Stimulated activated CD4-positive, alpha-beta T cell treated with anti-CD3 and anti-CD28 coated beads, Interleukin-12 subunit alpha, Interleukin-12 subunit beta, amount 100 ng/mL, for 24 hours (primary cell): ENCODE measurements at places on chromosomes 11 and 22.

DNA sequence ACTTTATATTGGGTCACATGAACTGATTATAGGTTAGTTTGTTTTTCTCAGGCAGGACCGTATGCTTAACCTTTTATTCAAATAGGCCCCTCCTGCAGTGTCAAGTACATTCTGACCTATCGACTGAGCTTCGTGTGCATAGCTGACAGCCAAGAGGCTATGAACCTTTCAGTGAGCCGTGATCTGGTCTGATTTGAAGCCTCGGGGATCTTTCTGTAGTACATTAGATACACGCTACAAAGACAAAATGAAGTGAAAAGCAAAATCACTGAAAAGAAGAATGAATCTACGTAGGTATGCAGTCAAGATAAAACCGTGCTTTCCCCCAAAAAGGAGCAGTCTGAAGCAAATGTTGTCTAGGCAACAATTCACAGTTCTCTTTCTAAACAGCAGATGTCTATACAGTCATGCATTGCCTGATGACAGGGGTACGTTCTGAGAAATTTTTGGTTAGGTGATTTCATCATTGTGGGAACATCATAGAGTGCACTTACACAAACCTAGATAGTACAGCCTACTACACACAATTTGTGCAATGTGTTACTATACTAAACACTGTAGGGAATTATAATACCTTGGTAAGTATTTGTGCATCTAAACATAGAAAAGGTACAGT, 18.1 kb downstream of the JHY start:
- no peak for DNase-seq

DNA sequence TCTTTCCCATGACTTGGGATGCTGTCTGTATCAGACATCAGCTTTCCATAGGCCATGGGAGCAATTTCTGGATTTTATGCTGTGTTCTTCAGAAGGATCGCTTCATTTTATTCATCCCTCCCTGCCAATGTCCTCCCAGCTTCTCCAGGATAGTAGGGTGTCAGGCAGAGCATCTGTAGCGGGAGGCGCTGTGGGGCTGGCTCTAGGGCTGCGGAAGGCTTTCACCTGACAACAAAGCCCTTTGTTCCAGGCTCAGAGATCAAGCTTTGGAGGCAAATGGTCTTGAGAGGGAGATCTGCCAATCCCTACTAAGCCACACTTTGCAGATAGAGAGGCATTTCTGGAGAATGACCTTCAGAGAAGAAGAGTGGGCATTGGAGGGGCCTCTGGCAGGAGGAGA, 29.5 kb upstream of the FTH1 start:
- DNase-seq: no peak

- no peak for DNase-seq
Observed at GRCh38 chr11:61552108-61552635, 28.7 kb downstream of the SYT7 start.

DNA sequence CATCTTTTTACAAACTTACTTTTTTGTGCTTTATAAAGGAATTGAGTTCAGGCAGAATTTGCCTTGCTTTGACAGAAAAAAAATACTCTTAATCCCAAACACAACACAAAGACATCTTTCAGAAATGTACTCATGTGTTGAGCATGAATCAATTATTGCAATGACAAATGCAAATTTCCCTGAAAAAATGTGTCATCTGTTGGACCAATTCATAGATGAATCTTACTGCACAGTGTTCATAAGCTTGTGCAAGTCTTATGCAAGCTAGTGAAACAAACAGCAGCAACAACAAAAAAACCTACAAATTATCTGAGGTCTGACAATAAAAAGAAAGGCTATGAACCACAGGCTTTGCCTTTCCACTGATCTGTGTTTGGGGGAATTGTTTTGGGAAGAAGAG, 42.3 kb upstream of the HTATIP2 start:
- DNase-seq: no peak

DNA sequence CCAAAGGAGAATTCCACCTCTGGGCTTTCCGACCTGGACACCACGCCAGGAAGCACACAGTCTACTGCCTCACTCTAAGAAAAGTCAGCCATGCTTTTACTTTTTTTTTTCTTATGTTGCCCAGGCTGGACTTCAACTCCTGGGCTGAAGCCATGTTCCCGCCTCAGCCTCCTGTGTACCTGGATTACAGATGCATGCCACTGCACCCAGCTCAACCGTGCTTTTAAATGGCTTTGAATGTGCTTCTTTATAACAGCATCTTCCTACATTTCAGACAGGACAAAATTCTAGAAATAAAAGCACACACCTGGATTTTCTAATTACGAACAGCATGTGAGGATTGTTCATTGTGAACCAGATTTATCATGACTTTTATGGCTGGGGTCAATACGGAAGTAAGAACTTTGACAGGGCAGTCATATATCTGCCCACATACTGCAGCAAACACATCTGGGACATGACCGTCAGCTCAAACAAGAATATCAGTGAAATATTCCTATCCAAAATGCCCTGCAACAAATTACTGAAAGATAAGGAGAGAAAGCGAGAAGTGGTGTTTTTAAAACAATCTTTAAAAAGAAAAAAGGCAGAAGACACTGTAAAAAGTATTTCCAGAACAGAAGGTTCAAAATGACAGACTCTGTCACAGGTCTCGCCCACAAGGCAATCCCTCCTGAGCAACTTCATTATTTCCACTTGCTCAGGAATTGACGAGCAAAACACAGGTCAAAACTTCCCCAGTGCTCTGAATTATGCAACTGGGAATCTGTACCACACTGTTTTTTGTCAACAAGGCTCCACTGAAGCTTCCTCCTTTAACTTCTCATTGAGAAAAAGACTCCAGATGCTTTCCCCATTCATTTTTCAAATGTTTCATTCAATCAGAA, 42.1 kb downstream of the PACSIN2 start:
- no peak for DNase-seq

- DNase-seq: no peak
Observed at GRCh38 chr11:69423611-69424385, 57.7 kb upstream of the LINC01488 start.

DNA sequence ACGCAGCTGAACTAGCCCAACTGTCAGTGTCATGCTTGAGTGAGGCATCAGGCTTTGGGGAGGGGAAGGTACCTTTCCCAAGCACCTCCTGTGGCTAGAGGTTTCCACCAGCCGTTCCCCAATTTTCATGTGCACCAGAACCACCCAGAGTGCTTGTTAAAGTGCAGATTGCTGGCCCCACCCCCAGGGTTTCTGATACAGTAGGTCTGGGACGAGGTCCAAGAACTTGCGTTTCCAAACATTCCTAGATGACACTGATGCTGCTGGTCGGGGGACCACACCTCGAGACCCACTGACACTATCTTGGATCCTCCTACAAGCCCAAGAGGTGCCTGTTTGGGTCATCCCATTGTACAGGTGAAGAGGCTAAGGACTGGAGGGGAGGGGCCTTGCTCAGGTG, 59.8 kb downstream of the PDE2A start:
- no peak for DNase-seq

- no peak for DNase-seq
Observed at GRCh38 chr11:119378851-119379465, 2.5 kb downstream of the USP2 start.

GRCh38 chr11:35477901-35478300, 47.5 kb downstream of the PAMR1 start:
- no peak for DNase-seq

GRCh38 chr22:35488513-35488912, 52.1 kb upstream of the RASD2 start:
- no peak for DNase-seq

- DNase-seq: no peak
Observed at GRCh38 chr11:66619080-66619554, 2.7 kb downstream of the RBM14 start.

GRCh38 chr11:119441898-119442243, 18.9 kb upstream of the THY1 start:
- DNase-seq: no peak

- no peak for DNase-seq
Observed at GRCh38 chr11:121057922-121058321, 34.0 kb downstream of the TBCEL start.

GRCh38 chr11:118503216-118503615, 24.1 kb upstream of the TTC36 start:
- DNase-seq: no peak

- no peak for DNase-seq
Observed at GRCh38 chr22:30362651-30363281, 6.0 kb downstream of the CCDC157 start.

DNA sequence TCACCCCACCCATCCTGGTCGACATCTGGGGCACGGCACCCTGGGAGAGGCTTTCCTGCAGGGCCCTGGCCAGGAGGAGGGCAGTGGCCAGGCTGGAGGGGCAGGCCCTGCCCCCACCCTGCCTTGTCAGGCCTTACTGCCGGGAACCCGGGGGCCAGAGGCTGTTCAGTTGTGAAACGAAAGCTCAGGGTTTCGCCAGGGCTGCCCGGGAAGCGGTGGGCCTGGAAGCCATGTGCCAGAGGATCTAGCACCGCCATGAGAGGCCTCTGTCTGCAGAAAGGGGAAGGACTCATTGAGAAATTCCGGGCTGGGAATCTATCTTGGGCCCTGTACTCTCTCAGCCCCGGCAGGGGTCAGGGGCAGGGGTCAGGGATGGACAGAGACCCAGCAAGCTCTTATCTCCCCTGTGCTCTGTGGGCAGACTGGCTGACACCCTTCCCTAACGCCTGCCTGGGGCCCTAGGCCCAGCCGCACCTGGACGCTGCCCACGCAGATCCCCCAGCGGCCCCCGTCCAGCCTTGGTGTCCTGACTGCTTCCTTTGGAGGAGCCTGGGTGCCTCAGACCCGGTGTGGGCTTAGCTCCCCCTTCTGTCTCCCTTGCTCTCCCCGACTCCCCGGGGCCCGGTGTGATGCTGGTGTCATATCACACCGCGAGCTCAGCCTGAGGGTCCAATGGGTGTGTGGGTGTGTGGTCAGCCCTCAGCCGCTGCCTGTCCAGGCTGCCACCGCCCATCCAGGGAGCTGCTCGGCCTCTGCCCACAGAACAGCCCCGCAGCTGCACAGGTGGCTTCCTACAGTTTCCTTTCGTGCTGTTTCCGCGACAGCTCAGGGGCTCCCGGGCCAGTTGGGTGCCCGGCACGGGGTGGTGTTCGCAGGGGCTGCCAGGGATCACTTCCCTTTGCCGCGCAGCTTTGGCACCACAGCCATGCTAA, 6.5 kb downstream of the PIM3 start:
- DNase-seq: no peak

DNA sequence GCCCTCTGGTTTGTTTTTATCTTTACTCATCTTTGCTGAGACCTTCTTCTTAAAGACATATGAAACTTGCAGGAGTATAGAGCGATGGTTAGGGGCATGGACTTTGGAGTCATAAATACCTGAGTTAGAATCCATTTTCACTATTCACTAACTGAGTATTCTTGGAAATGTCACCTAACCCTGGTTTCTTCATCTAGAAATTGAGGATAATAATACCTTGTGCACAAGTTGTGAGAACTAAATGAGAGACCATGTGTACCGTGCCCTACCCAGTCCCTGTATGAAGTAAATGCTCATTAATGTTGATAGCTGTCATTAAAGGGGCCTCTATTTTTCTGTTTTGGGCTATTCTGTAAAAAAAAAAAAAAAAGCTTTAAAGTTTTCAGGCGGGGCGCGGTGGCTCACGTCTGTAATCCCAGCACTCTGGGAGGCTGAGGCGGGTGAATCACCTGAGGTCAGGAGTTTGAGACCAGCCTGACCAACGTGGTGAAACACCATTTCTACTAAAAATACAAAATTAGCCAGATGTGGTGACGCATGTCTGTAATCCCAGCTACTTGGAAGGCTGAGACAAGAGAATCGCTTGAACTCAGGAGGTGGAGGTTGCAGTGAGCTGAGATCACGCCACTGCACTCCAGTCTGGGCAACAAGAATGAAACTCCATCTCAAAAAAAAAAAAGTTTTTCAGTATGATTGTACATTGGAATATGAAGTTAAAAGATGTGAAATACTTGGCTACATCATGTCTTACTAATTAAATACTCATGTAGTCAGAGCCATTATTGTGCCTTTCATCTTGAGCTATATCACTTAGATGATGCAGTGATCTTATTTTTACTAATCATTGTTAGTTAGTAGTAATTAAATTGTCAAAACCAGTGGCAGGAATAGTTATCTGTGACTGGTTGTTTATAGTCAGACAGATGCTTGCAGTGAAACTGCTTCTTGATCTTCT, 95.0 kb downstream of the AMOTL1 start:
- DNase-seq: no peak

DNA sequence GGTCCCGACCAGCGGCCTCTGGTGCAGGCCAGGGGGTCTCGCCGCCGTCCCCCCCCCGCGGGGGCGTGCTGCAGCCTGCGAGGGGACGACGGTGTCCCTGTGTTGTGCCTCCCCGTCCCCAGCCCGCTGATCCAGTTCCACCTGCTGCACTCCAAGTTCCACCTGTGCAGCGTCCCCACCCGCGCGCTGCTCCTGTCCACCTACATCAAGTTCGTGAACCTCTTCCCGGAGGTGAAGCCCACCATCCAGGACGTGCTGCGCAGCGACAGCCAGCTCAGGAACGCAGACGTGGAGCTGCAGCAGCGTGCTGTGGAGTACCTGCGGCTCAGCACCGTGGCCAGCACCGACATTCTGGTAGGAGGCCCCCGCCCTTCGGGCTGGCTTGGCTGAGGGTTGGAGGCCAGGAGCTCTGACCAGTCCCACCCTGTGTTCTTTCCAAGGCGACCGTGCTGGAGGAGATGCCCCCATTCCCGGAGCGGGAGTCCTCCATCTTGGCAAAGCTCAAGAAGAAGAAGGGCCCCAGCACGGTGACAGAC, 42.8 kb downstream of the MUC6 start:
- no peak for DNase-seq
